ENCODE measurements at places on chromosomes 11 and 22.

GRCh38 chr11:127259102-127259501 is 258.5 kb upstream of the KIRREL3 start:
- DNase-seq: no peak

GRCh38 chr22:19359554-19360299 is 68.2 kb upstream of the CLTCL1 start:
- DNase-seq: no peak

DNA sequence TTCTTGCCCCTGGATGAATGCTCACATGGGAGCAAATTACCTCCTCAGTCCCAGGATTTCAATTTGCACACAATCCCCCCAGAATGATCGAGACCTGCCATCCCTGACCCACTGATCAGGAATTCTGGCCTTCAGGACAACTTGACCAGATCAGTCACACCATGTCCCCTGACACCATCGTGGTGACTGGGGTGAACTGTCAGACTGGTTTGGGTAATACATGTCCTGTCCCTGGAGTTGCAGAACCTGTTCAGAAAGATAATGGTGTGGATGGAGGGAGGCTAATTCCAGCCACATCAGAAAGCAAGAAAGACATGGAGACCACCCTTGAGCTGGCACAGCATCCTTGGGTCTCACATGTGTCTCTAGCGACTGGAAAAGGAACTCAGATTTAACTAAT is 57.9 kb upstream of the TOP3B start:
- DNase-seq: no peak

GRCh38 chr22:25641650-25642049 is 77.2 kb downstream of the GRK3 start:
- no peak for DNase-seq

- DNase-seq: no peak
These were observed 17.7 kb downstream of the CYTH4 start for GRCh38 chr22:37299969-37300509.

DNA sequence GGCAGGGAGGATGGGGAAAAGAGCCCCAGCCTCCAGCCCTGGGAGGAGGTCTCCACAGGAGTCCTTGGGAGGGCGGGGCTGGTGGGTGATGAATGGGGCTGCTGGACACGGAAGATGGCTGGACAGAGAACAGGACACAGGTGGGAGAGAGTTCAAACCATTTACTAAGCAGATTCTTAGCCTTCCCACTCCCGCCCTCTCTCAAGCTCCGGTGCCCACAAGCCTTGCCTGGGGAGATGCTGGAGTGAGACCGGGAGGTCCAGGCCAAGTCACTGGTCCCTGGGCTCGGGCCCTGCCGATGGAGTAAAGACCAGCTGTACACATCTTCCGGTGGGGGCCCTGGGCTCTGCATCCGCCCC is 1.4 kb downstream of the CLDN5 start:
- DNase-seq: no peak
